Stimulated activated CD4-positive, alpha-beta T cell treated with anti-CD3 and anti-CD28 coated beads, Interleukin-2, amount 100 ng/mL, for 48 hours (primary cell): ENCODE measurements at places on chromosomes 2 and 18.

GRCh38 chr2:50955081-50955480, 76.9 kb downstream of the NRXN1 start:
- no peak for DNase-seq

GRCh38 chr2:99572373-99573164, 82.8 kb upstream of the REV1 start:
- no peak for DNase-seq

GRCh38 chr2:232328516-232329460, 49.8 kb upstream of the ALPP start:
- DNase-seq, result no peak

DNA sequence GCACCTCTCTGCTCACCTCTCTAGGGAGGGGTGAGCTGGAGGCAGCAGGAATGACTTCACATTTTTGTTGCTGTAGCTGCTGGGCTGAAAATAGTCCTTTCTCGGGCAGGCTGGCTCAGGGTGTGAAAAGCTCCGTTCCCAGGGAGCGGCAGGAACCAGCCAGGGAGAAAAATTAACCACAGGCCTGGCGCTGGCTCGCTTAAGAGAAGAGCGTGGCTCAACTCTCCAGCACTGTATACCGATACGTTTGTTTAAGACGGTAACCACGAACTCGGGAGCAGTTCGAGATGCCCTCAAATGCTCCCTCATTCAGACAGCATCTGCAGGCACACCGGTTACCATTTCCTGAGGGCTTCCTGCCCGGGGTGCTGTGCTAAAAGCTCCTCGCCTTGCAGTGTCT, 129.6 kb downstream of the CELF4 start:
- DNase-seq, result no peak

DNA sequence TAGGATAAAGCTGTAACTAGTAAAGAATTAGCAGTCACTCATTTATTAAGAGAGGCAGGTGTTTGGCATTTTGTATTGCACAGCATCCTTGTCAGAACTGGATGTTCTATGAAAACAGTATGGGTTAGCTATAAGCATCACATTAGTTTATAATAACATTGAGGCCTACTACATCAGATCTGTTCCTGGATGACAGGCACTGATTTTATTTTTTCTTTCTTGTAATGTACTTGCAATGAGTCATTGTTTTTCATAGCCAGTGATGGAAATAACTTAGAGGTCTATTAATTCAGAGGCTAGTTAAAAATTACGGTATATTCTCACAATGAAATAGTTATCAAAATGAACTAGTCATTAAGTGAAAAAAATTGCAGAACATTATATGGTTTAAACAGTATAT, 13.0 kb upstream of the RMDN2 start:
- DNase-seq, result no peak

DNA sequence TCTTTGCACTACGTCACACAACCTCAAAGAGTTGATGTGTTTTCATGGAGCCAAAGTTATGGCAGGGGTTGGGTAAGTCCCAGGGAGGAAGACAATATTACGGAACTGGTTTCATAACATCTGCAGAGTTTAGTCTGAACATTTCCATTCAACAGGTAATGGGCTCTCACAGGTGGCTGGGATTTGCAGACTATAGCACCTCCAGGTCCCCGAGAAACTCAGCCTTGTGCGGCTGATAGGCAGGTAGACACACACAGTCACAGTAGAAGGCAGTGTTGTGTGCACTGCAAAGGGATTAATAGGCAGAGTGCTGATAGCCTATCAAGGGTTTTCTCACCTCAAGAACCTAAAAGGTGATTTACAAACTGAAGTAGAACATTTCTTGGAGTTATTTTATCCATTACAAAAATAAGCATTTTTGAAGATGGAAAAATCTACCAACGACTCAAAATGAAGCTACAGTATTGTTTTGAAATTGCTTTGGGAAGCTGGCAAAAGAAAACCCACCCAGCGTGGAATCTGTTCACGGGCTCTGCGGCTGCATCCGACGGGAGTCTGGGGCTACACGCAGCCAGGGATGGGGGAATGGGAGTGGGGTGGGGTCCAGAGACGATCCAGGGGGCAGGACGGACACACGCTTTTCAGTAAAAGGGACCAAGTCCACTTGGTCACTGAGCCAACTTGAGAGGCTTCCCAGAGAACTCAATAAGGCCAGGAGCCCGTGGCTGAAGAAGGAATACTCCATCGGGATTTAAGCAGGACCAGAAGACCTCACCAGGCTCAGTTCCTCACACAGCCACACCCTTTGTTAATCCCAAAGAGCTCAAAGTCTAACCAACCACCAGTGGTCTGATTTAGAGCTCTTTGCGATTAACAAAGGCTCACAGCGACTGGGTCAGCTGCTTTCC, 82.9 kb downstream of the CHRNA1 start:
- no peak for DNase-seq

DNA sequence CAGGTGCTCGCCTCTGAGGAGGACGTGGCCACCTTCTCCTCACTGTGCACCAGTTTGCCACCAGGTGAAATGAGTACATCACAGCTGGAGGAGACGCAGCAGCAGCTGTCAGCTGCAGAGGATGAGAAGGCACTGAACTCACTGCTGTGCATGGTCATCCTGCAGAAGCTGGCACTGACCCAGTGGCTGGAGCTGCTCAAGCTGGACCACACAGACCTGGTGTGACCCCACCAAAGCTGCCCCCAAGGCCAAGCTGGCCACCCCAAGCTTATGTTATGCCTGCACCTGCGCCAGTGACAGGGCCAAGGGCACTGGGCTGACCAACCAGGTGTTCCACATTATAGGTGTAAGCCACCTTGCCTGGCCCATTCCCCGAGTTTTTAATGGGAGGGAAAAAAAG, 19.3 kb downstream of the CLK1 start:
- DNase-seq, result no peak

DNA sequence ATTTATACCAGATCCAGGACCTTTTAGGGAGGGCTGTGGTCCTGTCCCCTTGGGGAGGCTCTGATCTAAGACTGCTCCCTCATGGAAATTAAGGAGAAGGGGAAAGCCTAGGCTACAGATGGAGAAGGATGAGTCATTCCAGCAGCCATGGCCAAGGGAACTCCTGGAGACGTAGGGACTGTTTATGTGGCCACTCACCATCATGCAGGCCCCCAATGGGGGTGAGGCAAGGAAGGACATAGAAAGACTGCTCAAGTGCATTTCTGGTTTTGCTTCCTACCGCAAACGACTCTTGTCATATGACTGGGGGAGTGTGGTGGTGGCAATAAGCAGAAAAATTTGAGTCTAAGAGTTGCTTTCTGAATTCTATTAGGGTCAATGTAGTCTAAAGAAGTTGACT, 54.0 kb upstream of the CYP1B1 start:
- DNase-seq, result no peak

DNA sequence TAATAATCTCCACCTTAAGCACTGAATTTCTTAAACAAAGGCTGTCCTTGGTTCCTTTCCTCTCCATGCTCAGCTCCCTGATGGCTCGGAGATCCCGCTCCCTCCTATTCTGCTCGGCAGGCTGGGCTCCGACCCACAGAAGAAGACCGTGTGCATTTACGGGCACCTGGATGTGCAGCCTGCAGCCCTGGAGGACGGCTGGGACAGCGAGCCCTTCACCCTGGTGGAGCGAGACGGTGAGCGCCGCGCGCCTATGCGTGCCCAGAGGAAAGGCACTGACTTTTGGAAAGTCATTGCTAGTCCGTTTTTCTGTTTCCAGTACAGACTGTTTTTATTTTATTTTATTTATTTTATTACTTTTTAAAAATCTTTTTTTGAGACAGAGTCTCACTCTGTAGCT, 9.6 kb downstream of the CNDP2 start:
- no peak for DNase-seq

GRCh38 chr2:143514413-143514812, 385.2 kb downstream of the ARHGAP15 start:
- DNase-seq, result no peak

DNA sequence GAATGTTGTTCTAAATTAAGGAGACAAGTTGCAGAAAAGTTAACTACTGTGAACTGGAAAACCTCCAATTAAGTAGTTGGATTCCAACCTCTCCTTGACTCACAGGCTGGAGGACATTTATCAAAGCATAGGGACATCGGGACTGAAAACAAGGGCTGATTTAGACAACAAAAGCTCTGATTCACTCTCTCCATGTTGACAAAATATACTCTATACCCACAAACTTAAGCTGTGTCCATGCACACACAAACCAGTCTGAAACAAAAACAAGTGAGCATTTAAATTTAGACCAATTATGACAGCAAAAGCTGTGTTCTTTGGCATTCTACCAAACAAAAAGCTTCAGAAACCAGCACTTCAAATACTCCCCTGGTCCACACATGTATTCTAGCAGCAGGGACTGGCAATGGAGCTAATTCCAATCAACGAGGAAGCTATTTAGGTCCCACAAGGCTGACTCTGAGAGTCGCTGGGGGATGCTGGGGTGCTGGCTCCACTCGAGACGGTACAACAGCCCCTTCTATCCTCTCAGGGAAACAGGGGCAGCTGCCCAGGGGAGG, 71.4 kb downstream of the NXPH2 start:
- DNase-seq, result no peak

- DNase-seq, result no peak
These were observed 134.1 kb upstream of the GPC1 start for GRCh38 chr2:240301256-240301795.

DNA sequence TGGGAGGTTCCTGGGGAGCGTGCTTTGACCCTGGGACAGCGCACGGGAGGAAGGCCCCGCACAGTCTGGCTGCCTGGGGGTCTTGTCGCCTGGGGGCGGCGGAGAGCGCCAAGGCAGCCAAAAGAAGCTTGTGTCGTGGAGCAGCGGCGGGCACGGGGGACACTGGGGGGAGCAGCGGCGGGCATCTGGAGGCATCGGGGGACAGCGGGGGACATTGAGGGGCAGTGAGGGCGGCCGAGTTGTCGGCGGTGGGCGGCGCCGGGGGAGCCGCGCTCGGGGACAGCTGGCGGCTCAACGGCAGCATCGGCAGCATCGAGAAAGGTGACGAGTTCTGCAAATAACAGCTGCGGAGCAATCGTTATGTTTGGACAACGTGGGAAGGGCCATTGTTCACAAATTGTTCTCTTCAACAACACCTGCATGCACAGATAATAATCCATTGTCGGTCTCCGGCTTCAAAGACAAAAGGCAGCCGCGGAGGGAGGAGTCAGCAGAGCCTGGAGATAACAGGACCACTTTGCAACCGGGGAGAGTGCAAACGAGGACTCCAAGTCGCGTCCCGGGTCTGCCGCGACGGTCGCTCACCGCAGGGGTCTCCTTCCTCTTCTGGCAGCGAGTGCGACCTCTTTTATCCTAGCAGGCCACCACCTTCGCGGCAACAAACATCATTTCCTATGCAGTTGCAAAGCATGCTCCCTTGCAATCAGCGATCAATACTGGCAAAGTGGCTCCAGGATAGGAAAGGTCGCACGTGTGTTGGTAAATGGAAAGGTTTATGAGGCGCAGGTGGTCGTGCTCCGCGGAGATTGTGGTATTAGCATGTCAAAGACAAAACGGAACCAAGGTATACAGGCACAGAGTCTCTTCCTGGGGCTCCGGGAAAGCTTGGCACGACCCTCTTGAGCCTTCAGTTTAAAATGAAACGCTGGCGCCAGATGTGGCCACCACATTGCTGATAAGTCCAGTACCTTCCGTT, 132.3 kb upstream of the DLX2 start:
- DNase-seq, result no peak

DNA sequence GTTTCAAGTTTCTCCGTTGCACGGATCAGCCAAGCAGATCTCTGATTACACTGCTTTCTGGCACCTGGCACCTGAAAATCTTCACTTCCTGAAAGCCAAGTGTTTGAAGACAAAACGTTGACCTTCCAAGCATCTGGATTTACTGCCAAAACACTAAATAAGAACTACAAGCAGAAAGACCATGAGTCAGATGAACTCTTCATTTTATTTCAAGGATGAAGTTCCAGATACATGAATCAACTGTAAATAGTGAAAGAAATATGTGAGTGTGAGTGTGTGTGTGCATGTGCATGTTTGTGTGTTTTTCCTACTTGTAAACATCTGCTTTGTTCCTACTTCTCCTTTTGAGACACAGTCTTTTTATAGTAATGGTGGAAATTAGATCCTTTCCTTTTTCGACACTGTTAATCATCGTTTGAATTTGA, 60.0 kb upstream of the DTNA start:
- no peak for DNase-seq

DNA sequence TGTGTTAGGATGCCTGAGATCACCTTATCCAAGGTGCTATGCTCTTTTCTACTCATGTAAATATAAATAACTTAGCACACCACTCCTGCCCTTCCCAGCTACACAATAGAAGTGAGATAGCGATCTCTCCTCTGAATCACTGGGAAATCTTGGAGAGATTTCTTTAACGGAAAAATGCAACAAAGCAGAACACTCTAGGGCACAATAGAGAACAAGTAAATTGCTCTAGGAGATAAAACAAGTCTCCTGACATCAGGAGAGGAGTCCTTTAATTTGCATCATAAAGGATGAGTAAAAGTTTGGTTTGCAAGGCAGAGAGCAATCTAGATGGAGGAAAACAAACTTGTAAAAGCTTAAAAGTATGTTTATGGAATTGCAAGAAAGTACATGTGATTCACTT, 224.1 kb downstream of the PAX3 start:
- DNase-seq, result no peak

DNA sequence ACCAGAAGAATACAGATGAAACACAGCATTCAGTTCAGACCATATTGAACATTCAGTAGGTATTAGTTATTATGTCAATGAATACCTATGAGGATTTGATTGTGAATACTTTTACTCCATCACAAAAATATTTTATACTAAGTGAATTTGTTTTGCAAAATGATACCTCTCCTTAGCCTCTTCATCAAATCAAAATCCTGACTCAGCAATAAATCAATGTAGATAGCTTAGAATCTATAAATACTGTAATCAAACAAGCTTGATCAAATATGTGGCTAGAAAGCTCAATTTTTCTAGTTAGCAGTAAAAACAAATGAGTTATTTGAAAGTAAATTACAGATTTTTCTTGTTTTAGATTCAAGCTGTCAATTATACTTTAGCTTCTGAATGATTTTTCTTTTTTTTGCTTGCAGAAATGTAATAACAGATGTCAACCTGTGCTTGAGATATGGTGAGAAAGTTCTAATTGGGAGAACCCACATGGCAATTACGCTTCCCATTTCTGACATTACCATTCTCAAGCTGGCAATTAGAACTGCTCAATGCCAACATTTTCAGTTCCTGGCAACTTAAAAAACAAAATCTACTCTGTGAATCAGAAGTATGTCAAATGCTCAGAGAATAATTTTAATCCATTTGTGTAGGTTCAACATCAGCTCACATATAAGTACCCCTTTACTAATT, 109.6 kb downstream of the PRELID3A start:
- DNase-seq, result no peak

GRCh38 chr18:70698574-70698973, 409.7 kb downstream of the SOCS6 start:
- no peak for DNase-seq

DNA sequence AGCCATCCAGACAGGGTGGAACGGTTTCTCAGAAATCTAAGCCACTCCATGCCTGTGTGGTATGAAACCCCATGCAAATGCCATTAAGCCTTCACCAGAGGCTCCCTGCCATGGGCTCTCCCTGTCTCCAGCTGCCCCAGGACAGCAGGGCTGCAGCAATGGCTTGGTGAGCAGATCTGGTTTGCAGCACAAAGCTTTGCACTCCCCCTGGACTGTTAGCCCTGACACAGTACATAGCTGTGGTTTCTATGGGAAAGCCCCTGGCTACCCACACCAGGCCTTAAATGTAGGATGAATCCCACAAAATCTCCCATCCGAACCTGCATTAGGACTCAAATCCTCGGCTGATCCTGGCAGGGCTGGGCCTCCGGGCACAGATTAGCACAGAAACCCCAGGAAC, 291.6 kb downstream of the TNS1 start:
- DNase-seq, result no peak

GRCh38 chr2:138596403-138596802, 94.8 kb downstream of the SPOPL start:
- no peak for DNase-seq
